ENCODE measurements at places on chromosomes 3 and 15.
A peak's percentile ranks its signal among the peaks of the same experiment; 100 is the strongest.

- peak; percentile 44 for ATAC-seq
Measured at GRCh38 chr3:17979252-17979651, 236.8 kb upstream of the TBC1D5 start.

GRCh38 chr3:24365168-24365567, 129.5 kb downstream of the THRB start:
- ATAC-seq = peak; percentile 99

DNA sequence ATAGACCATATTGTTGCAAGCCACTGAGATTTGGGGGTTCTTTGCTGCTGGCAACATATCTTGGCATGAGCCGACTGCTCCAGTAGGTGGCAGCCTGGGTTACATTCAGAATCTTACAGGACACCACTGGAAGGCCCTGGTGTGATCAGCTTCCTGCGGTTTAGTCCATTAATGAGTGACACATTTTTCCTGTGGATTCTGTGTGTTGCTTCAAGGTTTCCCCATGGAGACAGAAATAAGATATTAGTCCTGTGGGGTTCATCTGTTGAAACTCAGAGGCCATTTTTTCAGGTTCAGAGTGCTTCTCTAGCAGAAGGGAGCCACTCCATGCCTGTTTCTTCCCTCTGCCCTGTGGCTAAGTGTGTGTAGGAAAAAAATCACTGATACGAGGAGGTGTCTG, 116.2 kb downstream of the MFSD1 start:
- peak; percentile 98 for ATAC-seq

GRCh38 chr3:190224863-190225692, 97.2 kb downstream of the CLDN1 start:
- peak; percentile 69 for ATAC-seq

- ATAC-seq = no peak
Measured at GRCh38 chr3:46472736-46473135, 8.0 kb upstream of the LTF start.

- ATAC-seq = peak; percentile 63
Measured at GRCh38 chr3:21894459-21895340, 143.7 kb upstream of the ZNF385D start.

DNA sequence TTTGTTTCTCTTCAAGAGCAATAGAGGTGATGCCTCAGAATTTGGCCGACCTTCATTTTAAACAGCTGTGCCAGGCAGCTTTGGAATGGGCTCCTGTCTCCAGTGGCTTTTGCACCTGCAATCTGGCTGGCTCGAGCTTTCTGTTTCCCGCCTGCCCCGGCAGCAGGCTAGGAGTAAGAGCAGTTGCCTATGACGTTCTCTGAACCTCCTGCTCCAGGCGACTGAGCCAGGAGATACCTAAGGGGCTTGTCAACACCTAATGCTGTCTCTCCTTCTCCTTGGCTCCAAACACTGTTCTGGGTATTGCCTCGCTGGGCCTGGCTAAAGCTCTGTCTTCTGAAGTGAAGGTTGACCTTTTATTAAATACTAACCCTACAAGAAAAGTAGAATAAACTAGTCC, 229.9 kb downstream of the LRRN1 start:
- ATAC-seq = no peak

DNA sequence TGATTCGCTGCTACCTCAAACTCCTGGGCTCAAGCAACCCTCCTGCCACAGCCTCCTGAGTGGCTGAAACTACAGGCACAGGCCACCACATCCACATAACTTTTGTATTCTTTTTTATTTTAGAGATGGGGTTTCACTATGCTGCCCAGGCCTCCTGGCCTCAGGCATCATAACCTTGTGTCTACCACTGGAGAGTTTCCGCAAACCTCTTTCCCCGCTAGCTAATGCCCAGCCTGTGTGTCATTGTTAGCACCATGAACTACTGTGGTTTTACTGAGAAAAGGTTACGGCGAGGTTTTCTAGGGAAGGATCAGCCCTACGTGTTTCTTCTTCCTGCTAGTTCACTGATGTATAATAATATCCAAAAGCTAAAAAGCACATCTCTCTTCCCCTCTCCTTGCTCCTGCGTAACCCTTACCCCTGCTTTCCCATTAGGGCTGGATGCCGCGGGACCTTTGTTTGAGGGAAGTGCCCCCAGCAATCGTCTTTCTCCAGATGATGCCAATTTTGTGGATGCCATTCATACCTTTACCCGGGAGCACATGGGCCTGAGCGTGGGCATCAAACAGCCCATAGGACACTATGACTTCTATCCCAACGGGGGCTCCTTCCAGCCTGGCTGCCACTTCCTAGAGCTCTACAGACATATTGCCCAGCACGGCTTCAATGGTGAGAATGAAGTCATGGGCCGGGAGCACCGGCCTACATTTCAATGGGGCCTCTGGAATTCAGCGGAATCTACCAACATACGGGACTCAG, 113.7 kb downstream of the LIPC start:
- ATAC-seq = no peak

DNA sequence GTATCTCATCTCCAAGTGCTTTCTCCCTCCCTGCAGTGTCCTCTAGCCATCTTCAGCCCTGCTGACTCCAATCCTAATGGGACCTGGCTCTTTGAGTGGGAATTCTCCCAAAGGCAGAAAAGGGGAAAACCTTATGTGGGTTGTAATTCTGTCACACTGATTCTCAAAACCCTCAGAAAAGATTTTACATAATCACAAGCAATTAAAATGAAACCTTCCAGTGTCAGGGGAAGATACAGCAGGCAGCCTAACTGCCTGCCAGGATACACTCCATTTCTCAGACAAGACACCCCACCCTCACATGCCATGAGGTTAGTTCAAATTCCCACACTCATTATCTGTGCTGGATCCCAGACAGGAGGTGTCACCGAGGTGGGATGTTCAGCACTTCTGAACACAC, 121.4 kb downstream of the RFTN1 start:
- peak; percentile 80 for ATAC-seq

DNA sequence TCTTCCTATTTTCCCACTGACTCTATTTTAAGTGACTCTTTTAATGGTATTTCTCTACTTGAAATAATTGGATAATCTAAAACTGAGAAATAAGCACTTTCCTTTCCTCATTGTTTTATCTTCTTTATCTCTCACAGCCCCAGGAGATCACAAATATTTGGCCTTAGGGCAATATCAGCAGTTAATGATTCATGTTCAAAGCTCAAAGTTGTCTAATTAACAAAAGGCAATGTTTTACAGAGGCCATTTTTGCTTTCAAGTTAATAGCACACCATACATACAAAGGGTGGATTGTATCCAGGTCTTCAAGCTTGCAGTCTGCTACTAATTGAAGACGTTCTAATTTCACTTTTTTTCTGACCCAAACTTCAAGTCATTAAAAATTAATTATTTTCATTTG, 120.1 kb downstream of the LRRN1 start:
- ATAC-seq = no peak

DNA sequence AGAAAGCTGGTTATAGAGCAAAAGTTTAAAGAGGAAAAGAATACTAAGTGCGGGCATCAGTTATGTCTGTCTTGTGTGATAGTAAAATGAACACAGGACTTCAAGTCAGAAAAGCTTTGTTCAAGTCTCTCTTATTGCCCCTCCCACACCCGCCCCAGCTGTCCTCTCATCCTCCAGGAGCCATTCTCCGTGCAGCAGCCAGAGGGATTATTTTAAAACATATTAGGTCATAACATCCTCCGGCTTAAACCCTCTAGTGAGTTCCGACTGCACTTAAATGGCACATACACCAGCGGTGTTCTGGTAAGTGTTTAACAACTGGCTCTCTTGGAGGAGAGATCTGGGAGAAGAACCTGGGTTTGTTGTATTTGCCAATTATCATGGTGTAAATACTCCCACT, 104.8 kb upstream of the TNFAIP8L3 start:
- ATAC-seq = no peak

DNA sequence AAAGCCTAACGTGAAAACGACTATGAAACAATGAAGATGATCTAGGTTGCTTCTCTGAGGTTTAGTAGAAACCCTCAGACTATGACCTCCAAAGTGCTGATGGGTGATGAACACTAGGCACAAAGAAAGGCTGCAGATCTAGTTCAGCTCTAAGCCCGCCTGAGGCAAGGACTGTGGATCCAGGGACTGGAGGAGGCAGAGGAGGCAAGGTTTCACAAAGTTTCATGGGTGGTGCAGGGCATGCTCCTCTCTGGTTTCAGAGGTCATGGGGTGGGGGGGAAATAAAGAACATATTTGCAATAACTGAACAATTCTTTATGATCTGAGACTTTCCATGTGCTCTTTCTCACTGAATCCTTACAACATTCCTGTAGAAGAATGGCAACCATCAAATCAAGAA, 679.2 kb downstream of the NTRK3 start:
- no peak for ATAC-seq

DNA sequence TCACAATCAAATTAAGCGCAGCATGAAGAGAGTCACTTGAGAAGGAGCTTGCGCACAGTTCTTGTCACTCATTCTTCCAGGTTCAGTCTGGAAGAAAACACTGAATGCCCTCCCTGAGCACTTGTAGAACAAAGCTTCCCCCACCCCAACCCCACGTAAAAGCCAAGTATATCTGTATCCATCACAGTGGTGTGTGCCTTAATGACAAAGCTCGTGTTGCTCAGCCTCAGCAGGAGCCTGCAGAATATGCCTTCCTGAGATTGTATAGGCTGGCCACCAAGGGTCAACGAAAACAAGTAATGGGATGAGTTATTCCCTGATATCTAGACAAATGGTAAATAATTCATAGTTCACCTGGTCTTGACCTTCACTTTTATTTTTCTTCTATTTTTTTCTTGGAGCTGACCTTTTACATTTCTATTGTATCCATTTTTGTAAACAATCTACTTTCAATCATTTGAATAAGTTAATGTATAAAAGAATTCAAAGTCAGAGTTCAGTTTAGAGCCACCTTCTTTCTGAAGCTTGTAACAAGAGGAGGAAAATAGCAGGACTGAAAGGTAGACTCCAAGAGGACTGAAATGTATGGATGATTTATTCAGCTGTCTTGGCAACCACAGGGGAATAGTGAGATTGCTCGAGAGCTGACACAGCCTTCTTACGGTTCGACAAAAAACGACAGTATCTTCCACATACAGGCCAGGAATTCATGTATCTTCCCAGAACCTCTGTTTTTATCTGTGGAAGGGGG, 405.5 kb upstream of the TPM1 start:
- peak; percentile 71 for ATAC-seq

DNA sequence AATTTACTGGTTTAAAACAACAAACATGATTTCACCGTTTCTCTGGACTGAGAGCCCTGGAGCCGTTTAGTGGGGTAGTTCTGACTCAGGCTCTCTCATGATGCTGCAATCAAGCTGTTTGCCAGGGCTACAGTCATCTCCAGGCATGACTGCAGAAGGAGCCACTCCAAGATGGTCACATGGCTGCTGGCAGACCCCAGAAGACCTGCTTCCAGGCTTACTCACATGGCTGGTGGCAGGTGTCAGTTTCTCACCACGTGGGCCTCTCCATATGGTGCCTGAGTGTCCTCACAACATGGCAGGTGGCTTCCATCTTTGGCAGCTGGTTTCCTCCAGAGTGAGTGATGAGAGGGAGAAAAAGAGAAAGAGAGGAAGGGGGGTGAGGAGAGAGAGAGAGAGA, 378.3 kb upstream of the RGMA start:
- ATAC-seq = no peak

GRCh38 chr3:39282057-39282456, 2.2 kb upstream of the CX3CR1 start:
- ATAC-seq = no peak

DNA sequence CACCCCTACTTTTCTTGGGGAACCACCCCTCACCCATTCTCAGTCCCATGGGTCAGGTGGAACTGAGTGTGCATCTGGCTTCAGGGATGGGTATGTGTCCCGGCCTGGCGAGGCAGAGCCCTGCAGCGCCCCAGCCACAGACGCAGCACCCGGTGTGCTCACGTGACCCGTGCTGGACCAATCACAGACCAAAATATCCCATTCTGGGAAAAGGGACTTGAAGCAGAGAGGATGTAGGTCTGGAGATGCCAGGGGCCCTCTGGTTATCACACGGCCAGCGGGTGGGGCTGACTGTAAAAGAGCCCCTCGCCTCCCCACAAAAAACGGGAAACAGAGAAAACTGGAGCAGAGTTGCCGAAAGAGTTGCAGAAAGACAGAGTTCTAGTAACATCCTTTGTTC, 138.0 kb upstream of the RAD18 start:
- ATAC-seq = no peak

GRCh38 chr15:101651554-101652097, 555 bp downstream of the TM2D3 start:
- ATAC-seq = peak; percentile 58

- no peak for ATAC-seq
Measured at GRCh38 chr15:100900795-100901169, 18.4 kb upstream of the LRRK1 start.

- peak; percentile 26 for ATAC-seq
Measured at GRCh38 chr15:44713006-44713966, 2.0 kb downstream of the B2M start.

- ATAC-seq = no peak
Measured at GRCh38 chr3:119628816-119629445, 31.2 kb downstream of the PLA1A start.

DNA sequence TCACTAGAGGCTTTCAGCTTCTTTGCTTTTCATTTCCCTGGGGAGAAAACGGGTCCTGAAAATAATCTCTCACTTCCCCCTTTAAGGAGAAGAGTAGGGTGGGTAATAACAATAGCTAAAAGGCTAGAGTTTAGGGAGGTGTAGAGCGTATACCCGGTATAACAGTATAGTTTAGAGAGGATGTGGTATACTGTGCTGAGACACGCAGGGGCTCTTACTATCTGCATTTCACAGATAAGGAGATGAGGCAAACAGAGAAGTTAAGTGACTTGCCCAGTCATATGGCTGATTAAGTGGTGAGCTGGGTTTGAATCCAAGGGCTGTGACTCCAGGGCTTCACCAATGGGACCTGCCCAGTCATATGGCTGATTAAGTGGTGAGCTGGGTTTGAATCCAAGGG, 15.0 kb upstream of the KCNMB3 start:
- ATAC-seq = no peak

GRCh38 chr3:107740992-107741896, 218.5 kb downstream of the BBX start:
- ATAC-seq = 0 out of 3 replicates have a peak, but pooled peaks have one; percentile 31

DNA sequence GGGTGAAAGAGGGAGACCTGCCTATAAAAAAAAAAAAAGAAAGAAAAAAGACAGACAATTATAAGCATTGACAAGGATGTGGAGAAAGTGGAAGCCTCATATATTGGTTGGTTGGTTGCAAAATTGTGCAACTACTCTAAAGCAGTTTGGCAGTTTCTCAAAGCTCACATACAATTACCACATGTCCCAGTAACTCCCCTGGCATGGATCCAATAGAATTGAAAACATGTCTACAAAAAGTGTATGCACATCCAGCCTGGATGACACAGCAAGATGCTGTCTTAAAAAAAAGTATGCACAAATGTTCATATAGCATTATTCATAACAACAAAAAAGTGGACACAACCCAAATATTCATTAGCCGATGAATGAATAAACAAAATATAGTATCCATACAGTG, 19.5 kb downstream of the SETMAR start:
- no peak for ATAC-seq

- no peak for ATAC-seq
Measured at GRCh38 chr3:42649783-42650182, 3.7 kb upstream of the ZBTB47 start.
